CD4-positive, alpha-beta T cell treated with Interleukin-17A for 1 hour (primary cell): ENCODE measurements at places on chromosomes 12 and 14.

DNA sequence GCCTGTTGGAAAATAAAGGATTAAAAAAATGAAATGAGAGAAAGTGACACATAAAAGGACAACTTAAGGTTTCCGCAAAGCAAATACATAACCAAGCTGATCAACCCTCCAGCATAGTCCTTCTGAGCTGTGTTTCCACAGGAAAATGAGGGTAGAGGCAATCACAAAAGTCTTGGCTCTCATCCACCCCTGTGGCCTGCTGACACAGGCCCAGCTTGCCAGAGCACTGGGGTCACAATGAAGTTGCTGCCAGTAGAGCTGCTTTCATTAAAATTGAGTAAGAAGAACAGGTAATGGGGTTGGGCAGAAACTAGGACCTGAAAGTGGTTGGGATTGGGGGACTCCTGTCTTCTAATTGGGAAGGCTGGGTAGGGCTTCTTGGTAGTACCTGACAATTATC lies 65.9 kb downstream of the RERG start:
- DNase-seq = no peak

DNA sequence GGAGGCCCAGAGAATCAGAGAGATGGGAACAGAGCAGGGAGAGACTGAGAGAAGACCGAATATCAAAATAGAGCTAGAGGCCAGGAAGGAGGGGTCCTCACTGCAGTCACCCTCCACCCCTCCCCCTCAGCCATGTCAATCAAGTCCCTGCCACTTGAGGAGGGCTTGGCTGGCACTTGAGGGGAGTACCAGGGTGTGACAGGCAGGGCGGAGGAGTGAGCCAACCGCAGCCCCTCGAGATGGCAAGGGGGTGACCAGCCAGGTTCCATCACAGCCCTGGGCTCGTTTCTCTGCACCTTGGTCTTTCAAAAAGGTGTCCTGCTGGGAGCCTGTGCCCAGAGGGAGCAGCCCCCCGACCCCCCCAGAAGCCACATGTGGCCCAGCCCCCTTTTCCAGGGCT lies 4.2 kb downstream of the AQP5 start:
- no peak for DNase-seq

- no peak for DNase-seq
Observed at GRCh38 chr14:51750542-51750941, 98.8 kb downstream of the FRMD6 start.

DNA sequence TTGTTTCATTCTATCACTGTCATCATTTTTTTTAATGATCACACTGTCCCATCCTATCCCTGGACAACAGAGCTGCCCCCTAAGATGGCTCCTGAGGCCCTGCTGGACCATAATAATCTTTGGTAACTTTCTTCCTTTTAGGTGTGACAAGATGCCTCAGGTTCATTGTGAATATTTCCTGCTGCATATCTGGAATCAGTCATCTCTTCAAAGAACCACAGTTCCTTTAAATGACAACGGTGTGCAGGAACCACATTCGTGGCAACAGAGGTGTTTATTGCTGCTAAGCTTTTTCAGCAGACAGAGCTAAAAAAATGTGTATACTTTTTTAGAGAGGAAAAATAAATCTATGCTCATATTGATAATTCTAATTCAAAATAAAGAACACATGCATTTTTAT lies 312.9 kb downstream of the MED13L start:
- no peak for DNase-seq

DNA sequence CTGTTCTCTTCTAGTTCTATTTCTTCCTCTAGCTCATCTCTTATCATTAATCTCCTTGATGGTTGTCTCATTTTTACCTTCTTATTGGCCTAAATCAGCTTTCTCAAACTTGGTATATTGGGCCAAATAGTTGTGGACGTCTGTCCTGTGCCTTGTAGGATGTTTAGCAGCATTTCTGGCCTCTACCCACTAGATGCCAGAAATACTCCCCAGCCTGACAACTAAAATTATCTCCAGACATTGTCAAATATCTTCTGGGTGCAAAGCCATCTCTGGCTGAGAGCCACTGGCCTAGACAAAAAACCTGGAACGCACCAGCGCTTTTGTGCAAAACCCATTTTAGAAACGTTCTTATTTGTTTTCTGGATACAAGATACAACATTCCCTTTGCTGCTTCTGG lies 38.8 kb upstream of the LRRC10 start:
- DNase-seq = no peak
